Liver (tissue), 10 donors: ENCODE measurements at places on chromosomes 11 and 22. TPM values are rescaled to one million over a fixed set of nuclear protein-coding genes. Genes with fewer than 3 reads are reported as not detected.

Gene DBX1
- not detected for polyA plus RNA-seq

Gene CFAP300
- 0.09 TPM for polyA plus RNA-seq

Gene OR5P2
- polyA plus RNA-seq, result not detected

Gene DNHD1
- polyA plus RNA-seq, result 6.3 TPM

Gene LMO1
- not detected for polyA plus RNA-seq

Gene INS
- polyA plus RNA-seq, result not detected

Gene GLB1L2
- 0.36 TPM for polyA plus RNA-seq

Gene LRRC75B
- 14.3 TPM for polyA plus RNA-seq

Gene JHY
- 0.14 TPM for polyA plus RNA-seq

Gene OR8G5
- not detected for polyA plus RNA-seq

Gene TMEM218
- polyA plus RNA-seq, result 14.7 TPM

Gene OR8D1
- not detected for polyA plus RNA-seq

Gene SLC37A2
- 4.4 TPM for polyA plus RNA-seq

Gene EFEMP2
- 10.7 TPM for polyA plus RNA-seq

Gene ARSA
- polyA plus RNA-seq, result 20.3 TPM

Gene ALDH3B1
- polyA plus RNA-seq, result 1.6 TPM

Gene FANCF
- 4.6 TPM for polyA plus RNA-seq

Gene ACR
- 0.07 TPM for polyA plus RNA-seq

Gene KCNK7
- polyA plus RNA-seq, result 0.32 TPM

Gene MCAM
- 10.3 TPM for polyA plus RNA-seq

Gene WT1
- polyA plus RNA-seq, result 0.06 TPM

Gene XBP1
- polyA plus RNA-seq, result 705 TPM

Gene CDC42EP2
- polyA plus RNA-seq, result 2.0 TPM

Gene SORL1
- 23.8 TPM for polyA plus RNA-seq

Gene UCP3
- polyA plus RNA-seq, result 0.07 TPM

Gene OR8B8
- not detected for polyA plus RNA-seq

Gene RAC2
- 8.7 TPM for polyA plus RNA-seq

Gene ACRV1
- polyA plus RNA-seq, result not detected

Gene FGF19
- polyA plus RNA-seq, result not detected
